GM12892 (cell line): ENCODE measurements at places on chromosomes 13 and 19.

GRCh38 chr19:44846455-44847143 lies 502 bp downstream of the NECTIN2 start:
- no peak for DNase-seq

DNA sequence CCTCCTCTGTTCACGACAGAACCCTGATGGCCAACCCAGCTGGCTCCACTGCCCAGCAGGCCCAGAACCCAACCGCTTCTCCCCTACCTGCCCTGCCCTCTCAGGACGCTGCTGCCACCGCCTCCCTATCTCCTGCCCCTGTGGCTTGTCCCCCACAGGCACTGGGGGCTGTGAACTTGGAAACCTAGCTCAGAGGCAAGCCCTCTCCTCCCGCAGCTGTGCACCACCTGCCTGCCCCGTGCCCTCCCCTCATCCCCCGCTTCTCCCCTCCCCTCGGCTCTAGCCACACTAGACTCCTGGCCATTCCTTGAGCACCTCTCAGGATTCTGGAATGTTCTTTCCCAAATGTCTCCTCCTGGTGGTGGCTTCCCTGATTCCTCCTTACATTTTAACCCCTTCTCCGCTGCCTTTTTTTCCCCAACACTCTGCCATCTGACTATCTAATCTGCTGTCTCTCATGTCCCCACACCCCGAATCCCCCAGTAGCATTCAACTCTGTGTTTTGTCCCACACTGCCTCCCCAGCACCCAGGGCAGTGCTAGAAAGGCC lies 6.7 kb downstream of the NANOS3 start:
- DNase-seq: no peak

GRCh38 chr19:55116859-55117662 lies at the start of gene PPP1R12C:
Gene PPP1R12C, minus strand, starts transcription at chr19:55117637. Its CDS starts 94 bp downstream, at chr19:55117543.
- no peak for DNase-seq

DNA sequence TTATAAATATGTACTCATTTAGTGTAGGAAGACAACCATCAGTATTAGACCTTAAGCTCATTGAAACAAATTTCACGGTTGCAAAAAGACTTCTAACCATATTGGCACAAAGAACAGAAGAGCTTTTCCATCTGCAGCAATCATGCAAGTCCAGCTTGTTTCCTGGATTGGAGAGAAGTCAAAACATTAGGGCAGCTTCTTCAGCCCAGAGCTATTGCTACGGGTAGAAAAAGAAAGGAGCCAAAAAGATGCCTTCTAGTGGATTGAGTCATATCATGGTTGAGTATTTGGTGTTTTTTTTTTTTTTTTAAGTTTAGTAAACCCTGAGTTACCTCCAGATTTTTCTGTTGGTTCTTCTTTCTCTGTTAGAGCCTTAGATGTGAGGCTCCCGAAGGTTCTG lies 99.8 kb downstream of the WDFY2 start:
- DNase-seq: no peak

GRCh38 chr13:73924607-73925006 lies 209.6 kb downstream of the KLF12 start:
- DNase-seq: no peak

DNA sequence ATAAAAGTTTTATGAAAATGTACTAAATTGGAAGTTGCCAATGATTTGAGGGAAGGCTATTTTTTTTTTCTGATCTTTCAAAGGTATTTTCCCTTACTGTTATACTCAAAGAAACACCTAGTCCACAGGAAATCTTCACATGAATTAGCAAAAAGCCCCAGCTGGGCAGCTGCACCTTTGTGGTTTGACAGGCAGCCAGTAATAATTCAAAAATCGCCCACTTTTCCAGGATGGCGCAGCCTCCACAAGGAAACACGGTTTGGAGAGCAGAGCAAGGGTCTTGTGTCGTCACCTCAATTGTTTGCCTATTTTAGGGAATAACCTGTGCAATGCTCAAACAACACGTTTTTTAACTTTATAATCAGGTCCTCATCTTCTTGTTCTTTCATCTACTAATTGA lies 324.9 kb upstream of the GPC6 start:
- DNase-seq: no peak

GRCh38 chr19:49758292-49758691 lies 4.8 kb downstream of the TSKS start:
- no peak for DNase-seq

DNA sequence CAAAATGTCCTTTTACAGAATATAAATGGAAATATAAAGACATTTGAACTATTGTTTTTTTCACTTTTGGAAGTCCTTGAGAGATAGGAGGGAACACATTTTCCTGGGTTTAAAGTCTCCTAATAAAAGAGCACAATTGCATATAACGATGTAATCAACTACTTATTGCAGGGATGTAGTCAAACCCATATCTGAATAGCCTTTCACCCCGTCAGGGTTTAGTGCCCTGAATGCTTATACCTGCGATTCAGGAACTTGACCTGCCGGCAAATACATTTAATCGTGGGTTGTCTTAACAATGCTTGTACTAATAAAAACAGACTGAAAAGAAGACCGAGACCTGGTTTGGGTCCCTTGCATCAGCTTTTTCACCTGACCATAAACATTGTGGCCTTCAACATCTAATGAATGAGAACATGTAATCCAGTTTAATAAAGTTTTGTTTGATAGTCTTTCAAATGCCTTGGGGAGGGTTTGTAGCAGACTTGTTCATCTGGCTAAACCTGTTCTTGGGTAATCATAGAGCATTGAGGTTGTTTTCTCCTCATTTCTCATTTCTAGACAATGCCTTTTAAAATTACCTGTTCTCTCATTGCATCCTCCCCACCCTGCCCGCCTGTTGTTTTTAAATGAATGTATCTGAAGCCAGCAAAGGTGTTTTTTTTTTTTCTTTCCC lies 7.0 kb downstream of the KLF5 start:
- DNase-seq: no peak

DNA sequence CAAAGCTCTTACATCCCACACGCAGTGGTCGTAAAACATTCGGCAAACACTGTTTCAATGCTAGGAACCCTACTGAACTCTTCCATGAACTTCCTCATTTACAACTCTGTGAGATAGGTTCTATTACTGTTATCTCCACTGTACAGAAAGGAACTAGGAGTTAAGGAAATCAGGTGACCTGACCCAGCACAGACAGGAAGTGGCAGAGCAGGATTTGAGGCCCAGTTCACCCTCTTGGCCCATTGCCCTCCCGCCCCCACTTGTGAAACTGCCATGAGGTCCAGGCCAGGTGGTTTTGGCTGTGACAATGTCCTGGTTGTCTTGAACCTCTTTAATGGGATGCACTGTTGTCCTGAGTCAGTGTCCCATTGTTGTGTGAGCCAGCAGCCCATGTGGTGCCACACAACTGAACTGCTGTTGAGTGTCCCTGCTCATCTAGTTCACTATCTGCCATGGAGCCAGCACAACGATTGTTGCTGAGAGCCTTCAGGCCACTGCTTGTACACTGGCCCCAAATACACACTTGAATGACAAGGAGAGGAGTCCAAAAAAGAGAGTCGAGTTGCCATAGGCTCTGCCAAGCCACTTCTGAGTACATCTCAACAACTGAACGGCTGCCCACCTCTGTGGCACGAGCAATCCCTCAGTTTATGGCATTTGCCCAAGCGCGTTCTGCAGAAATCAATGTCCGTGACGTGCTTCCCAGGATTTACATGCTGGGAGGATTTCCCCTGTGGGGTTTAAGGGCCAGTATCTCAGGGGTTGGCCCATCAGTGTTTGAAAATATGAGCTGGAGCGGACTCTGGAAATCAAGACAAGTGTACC lies 484.6 kb downstream of the TSHZ3 start:
- no peak for DNase-seq

DNA sequence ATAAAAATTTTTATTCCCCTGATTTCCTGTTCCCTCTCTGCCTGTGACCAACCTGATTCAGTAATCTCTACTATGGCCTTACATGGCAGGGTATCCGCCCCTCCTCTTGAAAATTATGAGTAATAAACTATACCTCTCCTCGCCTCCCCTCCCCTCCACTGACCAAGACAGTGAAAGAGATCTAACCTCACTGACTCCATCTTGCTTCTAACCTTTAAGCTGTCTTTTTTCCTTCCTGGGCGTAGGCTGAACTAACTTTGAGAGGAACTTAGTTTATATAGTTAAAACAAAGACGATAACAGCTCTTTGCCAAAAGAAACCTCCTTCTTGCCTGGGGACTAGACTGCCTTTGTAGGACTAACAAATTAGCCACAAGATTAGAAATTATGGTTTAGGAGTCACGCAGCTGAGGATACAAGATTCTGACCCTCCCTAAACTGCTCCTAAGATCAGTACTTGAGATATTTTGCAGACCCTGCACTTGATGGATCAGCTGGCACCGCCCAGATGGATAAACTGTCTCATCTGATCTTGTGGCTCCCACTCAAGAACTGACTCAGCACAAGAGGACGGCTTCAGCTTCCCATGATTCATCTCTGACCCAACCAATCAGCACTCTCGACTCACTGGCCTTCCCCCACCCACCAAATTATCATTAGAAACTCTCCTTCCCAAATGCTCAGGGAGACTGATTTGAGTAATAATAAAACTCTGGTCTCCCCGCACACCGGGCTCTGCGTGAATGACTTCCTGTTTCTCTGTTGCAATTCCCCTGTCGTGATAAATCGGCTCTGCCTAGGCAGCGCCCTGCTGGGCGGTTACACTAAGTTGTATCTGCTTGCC lies 187.1 kb downstream of the TDRD3 start:
- DNase-seq: no peak

- no peak for DNase-seq
Observed at GRCh38 chr19:47097396-47098201, 16.0 kb downstream of the ZC3H4 start.

DNA sequence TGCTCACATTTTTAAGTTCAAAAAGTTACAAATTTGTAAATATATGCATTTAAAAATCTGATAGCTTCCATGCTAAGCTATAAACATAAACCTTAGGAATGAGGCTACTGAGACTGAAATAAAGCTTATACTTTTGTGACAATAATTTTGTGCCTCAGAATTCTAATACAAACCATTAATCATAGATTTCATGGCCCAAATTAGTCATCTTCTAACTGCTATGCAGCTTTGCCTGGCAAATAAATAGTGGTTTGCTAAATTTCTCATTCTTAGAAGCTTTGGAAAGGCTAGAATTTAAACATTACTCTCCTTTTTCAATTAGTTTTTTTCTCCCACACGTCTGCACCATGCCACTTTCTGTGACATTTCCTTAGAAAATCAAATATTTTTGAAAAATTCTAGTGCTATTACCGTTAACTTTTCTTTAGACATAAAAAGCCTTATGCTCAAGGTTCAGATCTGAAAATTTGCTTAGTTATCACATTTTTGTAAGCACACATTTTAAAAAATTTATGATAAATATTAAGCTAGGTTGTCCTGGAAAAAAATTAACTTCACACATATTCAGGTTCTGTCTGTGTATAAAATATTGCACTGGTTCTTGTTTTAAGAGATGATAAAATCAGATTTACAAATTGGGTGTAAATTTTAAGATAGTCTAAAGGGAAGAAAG lies 46.9 kb downstream of the FNDC3A start:
- DNase-seq: no peak

GRCh38 chr13:33874871-33875270 lies 56.9 kb downstream of the RFC3 start:
- no peak for DNase-seq

- DNase-seq: no peak
Observed at GRCh38 chr13:65860306-65860705, 1369.8 kb downstream of the PCDH9 start.

DNA sequence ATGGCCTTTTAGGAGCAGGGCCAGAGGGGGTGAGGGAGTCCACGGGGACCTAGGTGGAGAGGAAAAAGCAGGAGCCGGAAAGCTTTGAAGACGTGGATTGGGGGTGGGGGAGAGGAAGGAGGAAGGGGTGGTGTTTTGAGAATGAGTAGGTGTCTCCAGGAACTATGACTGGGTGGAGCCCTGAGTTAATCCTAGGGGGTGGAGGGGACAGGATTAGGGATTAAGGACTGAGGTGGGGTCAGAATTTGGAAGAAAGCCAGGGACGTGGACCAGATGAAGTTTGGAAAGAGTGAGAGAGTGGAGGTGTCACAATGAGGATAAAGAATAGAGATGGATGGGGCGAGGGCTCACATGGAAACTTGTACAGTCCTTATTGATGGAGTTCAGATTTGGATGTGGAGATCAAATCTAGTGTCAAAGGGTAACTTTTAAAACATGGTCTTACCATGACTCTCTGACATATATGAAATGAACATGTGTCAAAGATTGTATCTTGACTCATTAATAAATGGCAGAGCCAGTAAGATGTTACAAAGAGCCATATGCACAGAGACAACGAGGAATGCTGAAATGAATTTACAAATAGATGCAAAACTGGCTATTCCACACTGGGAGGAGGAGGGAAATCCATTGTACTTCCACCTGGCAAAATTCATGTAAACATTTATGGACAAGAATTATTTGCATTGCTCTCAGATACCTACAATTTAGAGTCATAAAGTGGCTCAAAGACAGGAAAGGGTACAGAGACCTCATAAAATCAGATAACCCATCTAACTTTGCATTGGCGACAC lies 1.7 kb upstream of the KLK13 start:
- no peak for DNase-seq

GRCh38 chr19:4597278-4597974 lies 37.9 kb upstream of the SEMA6B start:
- no peak for DNase-seq

DNA sequence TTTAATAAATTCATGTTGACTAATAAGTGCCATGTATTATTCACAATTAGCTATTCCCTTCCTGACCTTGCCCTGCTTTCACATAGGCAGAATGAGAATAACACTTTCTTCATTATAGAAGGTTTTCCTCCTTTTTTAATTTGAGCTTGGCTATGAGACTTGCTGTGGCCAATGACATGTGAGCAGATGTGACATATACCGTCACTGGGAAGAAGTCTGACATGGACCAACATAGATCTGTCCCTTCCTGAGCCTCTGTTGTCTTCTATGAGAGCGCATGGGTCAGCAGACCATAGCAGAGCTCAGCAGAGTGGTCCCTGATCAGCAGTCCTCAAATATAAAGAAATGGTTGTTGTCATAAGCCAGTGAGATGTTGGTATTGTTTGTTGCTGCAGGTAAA lies 163.9 kb downstream of the DACH1 start:
- no peak for DNase-seq

GRCh38 chr13:98742961-98743360 lies 9.5 kb downstream of the SLC15A1 start:
- DNase-seq: no peak

DNA sequence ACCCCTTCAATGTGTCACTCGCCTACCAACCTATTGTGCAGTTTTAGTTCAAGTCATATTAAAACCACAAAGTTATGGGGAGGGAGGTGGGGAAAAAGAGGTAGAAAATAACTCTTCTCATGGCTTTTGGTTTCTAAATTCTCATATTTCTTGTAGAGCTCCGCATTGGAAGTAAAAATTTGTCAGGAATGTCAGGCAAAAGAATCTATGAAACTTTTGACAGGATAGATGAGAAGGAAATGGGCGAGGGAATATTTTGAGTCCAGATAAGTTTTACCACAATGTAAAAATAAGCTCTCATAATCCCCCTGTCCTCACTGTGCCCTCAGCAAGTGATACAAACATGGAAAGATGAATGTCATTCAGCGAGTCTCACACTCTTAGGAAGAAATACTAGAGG lies 270.4 kb downstream of the DLEU7 start:
- no peak for DNase-seq

GRCh38 chr13:114249077-114249476 lies 14.4 kb downstream of the CDC16 start:
- DNase-seq: no peak
